Osteocyte (in vitro differentiated cells): ENCODE measurements at places on chromosomes 3 and 15.

- DNase-seq, result no peak
Measured at GRCh38 chr15:79349525-79349924, 38.6 kb downstream of the TMED3 start.

DNA sequence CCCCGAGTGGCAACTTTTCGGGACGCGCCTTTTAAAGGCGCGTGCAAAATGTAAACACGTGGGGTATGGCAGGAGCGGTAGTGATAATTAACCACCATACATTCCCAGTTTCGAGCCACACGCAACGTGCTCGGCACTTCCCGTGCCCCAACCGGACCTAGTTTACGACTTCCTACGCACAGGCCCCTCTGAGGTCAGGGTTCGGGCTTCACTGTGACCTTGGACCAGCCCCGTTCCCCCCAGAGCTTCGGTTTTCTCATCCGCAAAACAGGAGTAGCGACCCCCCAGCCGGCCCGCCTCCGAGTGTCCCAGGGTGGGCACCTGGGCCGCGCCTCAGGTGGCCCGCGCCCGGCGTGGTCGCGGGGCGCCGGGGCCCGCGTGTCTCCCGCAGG lies 451 bp downstream of the CHCHD4 start:
- no peak for DNase-seq

DNA sequence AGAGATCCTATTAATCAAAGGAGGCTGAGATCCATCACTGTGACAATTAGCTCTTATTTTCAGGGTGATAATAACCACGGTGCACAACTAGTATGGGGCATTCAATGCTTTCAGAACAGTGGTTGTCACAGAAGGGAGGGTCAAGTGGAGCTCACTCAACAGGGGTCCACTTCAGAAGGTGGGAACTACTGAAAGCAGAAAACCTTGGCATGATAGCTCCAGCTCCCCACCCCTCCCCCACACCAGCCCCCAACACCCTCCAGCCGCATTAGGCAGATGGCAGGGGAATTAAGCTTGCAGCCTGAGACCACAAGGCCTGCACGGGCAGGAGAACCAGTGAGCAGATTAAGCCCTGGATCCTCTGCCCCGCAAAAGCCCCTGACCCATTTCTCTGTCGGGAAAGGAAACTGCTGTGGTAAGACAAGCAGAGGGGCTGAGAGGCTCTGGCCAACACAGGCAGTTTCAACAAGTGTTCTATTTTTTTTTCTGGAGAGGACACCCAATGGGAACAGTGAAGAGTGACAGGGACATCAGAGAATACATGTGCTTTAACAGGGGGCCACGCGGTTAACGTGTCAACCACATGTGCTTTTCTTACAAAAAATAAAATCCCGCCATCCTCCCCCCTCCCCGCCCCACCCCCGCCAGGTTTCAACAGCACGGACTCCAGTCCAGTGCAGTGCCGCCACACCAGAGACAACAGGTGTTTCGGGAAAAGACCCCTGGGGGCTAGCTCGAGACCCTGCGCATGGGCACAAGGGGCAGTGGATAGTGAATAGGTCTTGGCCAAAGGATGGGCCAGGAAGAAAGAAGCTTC lies 997 bp downstream of the FYCO1 start:
- DNase-seq, result no peak

GRCh38 chr3:126419886-126420786 lies 25.4 kb downstream of the CFAP100 start:
- peak; percentile 82 for DNase-seq

- DNase-seq, result no peak
Measured at GRCh38 chr3:157093096-157093495, 66.9 kb downstream of the CCNL1 start.

DNA sequence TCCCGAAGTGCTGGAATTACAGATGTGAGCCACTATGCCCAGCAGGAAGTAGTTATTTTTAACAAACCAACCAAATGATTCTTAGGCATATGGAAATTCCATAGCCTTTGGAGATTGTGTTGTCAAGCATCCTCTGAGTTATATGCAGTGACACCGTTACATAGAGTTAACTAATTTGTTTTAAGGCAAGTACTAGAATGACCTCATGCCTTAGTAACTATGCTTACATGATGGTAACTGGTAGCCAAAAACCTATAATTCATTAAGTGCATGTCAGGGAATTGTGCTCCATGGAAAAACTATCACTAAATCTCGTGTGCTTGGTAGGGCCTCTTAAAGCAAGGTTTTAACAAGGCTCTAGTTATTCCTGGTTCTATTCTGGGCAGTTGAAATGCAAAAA lies 392.8 kb downstream of the TUSC7 start:
- DNase-seq, result no peak

DNA sequence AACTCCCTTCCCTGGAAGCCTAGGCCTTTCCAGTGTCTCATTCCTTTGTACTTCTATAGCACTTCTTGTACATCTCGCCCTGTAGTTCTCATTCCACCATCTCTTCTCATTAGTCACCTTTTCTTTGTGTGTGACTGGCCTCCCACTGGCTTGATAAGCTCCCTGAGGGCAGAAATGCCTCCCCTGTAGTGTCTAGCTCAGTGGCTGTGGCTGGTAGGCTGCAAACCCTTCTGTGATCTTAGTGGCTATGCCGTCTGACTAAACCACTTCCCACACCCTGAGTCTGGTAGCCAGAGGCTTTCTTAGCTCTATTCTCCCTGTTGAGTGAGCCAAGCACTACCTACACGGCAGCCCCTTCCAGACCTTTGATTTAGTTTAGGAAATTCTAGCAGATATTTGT lies 24.4 kb upstream of the TNFAIP8L3 start:
- DNase-seq, result no peak

- DNase-seq, result peak; percentile 84
Measured at GRCh38 chr3:194485881-194486539, 792 bp downstream of the ATP13A3 start.

GRCh38 chr3:8278448-8278847 lies 223.2 kb upstream of the LMCD1 start:
- no peak for DNase-seq

DNA sequence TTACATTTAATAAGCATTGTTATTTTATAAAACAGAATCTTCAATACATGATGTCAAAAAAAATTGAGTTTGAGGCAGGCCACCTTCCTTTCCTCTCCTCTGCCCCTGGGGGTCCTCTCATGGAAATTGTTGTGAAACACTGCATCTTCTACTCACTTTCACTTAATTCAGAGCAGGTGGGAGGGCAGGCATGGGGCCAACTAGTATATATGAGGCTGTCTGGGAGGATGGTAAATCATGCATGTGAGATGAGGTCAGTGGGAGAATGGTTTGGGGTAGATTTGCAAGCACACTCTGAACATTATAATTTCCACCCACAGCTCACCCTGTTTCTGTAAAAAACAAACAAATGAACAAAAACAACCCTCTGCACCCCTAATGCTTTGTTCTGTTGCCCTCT lies 10.4 kb upstream of the CCDC14 start:
- DNase-seq, result no peak

DNA sequence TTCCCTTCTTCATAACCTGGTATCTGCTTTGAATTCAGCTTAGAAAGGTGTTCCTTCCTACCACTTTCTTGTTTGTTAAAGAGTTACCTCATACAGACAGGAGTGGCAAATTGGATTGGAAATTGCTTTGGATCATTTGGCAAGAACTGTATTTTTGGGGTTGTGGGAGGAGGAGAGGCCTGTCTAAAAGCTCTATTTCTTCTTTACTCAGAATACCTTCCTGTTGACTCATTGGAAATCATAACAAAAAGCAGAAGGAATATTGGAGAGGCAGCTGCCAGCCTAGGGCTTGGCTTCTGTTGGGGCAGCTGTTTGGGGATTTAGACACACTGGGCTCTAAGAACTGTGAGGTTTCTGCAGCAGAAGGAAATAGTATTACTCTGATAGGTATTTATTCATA lies 14.2 kb downstream of the IQGAP1 start:
- no peak for DNase-seq

DNA sequence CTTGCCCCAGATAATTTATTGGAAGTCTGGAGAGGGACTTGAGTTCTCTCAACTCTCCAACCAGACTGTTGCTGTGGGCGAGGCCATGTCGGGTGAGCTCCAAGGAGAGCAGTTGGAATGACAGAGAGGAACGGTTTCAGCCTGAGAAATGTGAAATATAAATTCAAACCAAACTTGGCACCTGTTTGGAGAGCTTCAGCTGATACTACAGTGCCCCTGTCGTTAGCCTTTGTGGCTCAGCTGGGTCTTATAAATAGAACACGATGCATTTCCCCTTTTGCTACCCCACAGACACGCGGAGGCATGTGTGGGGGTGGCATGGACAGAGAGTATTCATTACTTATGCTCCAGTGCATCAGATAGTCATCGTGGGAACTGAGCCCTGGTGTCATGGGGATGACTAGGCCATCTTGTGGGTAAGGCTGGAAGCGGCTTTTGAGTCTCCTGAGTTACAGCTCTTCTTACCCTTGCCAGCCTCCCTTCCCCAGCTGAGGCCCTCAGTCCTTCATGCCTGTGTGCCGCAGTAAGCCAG lies 15.6 kb downstream of the SMAD3 start:
- no peak for DNase-seq

DNA sequence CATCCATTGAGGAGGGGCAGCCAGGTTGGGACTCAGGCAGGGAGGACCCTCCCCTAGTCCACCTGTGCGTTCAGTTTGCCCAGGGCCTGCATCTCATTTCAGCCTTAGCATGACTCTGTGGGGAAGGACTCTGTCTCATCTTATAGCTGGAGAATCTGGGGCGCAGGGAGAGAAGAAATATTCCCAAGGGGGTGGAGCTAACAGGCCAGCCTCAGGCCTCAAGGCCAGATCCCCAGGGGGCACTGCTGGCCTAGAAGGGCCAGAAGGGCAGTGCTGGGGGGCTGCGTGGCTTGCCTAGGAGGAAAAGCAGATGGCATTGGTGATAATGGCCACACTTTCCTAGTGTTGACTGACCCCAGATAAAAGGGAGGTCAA lies 10.9 kb downstream of the AMOTL2 start:
- no peak for DNase-seq

DNA sequence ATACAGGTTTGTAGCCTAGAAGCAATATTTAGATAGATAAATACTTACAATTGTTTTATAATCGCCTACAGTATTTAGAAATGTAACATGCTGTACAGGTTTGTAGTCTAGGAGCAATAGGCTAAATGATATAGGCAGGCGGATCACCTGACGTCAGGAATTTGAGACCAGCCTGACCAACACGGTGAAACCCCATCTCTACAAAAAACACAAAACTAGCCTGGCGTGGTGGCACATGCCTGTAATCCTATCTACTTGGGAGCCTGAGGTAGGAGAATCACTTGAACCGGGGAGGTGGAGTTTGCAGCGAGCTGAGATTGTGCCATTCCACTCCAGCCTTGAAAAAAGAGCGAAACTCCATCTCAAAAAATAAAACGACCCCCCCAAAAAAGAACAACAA lies 375.2 kb upstream of the EPHA3 start:
- no peak for DNase-seq

DNA sequence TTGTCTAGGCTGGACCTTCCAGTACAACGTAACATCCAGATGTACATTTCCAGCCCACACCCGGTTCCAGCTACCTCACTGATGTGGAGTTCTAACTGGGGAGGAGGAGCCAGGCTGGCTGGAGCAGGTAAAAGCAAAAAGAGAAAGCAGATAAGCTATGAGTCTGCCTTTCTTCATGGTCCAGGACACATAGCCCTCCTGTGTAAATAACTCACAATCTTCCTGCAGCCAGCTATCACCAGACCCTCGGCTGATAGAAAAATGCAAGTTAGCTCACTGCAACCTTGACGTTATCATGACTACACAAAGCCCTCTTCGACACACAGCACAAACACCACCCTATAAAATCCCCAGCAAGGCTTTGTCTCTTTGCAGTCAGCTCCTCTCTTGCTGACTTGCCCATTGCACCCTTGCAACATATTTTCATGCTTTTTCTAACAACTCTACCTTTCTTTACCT lies 20.5 kb upstream of the ELP6 start:
- DNase-seq, result no peak

GRCh38 chr15:70382009-70382749 lies 284.5 kb upstream of the TLE3 start:
- peak; percentile 23 for DNase-seq

- peak; percentile 80 for DNase-seq
Measured at GRCh38 chr3:46538803-46539442, 27.2 kb downstream of the LRRC2 start.

DNA sequence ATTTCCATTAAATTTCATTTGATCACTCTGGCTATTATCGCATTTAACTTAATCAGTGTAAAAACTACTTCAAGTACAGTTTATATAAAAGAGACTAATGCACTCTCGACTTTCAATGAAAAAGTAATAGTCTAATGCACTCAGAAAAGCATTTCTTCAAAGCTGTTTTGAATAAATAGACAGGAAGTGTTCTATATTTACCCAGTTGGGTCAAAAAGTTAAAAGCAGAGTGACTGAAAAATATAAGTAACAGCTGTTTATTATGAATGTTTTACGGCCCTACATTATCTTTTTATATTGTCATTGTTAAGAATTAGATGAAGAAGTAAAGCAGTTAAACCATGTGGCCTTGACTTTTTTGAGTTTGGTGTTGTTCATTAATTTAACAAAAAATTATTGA lies 391.8 kb downstream of the ZPLD1 start:
- no peak for DNase-seq

DNA sequence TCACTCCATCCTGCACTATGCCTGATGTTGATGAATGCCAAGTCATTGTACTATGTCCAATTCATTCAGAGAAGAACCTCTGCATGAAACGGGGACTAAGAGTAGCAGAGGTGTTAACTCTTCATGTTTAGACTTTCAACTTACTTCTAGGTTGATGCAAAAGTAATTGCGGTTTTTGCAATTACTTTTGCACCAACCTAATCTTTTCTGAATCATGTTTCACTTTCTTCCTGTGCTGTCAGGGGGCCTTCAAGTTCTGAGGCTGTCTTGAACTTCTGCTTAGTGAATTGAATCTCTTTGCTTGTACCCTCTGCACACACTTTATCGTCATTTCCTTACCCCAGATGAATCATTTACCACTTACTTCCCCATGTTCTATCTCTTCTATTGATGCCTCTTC lies 636.2 kb downstream of the NAALADL2 start:
- DNase-seq, result no peak

DNA sequence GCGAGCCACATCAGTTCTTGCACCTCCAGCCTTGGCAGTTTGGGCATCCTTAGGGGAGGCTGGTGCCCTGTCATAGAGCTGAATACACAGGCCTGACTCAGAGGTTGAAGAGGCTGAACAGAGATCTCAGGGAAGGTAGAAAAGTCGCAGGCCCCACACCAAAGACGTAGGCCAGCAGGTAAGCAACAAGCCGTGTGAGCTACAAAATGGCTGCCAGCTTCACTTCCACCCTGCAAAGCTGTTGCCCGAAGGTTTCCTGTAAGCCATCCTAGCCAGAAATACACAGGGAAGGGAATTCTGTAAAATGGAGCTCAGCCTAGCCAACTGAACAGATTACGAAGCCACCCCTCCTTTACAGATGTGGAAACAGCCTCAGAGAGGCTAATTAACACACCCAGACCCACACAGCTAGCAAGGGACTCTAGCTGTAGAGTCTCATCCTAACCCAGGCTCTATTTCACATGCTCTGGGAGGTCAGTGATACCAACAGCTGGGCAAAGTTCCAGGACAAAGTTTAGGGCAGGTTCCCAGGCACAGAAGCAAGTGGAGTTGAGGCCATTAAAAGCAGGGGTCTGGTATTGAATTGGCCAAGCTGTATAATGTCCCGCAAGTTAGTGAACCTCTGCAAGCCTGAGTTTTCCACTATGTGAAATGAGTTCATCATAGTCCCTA lies 66.3 kb upstream of the RASGRF1 start:
- peak; percentile 38 for DNase-seq

GRCh38 chr3:12960497-12960896 lies 112.7 kb downstream of the IQSEC1 start:
- no peak for DNase-seq

GRCh38 chr3:114011059-114011797 lies 45.1 kb downstream of the CCDC191 start:
- no peak for DNase-seq
